GOT3 (cell line): ENCODE measurements at places on chromosomes 4 and X.

DNA sequence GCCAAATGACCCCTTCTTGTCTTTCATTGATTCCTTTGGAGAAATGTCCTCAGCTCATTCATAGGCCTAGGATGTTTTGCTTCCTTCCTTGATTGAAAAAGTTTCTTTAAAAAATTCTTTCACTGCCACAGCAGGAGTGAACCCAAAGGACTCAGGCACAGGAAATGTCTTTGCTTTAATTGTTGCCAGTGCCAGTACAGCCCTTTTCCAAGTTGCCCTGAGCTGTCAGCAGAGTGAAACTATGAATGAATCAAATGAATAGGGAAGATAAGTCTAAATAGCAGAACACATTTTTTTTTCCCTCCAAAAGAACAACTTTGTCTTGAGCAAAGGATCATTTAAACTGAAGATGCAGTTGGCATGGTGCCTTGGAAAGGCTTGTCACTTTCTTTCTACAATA, 63.8 kb upstream of the SLC4A4 start:
- no peak for DNase-seq

GRCh38 chr4:1216869-1217294, 32.0 kb downstream of the CTBP1 start:
- no peak for DNase-seq

GRCh38 chrX:11996810-11997209, 141.5 kb upstream of the FRMPD4 start:
- DNase-seq: no peak

DNA sequence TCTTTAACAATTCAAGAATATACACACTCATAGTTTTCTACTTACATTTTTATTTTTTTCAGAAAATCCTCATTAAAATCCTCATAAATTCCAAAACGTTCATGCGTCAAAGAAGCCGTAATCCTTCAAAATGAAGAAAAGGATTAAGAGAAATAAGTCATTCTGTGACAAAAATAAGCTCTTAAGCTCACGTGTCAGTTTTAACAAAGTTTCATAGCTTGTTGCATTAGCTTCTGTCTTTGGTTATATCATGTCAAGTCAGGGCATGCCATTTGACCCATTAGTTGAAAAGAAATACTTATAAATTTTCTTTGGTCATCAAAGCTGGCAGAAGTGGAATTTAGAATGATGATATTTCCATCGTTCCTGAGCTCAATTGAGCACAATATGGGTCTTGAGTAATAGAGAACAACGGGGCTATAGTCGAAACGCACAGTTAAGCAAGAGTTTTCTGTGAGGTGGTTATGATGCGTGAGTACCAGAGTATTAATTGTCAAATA, 185.2 kb upstream of the CTSO start:
- DNase-seq: no peak

DNA sequence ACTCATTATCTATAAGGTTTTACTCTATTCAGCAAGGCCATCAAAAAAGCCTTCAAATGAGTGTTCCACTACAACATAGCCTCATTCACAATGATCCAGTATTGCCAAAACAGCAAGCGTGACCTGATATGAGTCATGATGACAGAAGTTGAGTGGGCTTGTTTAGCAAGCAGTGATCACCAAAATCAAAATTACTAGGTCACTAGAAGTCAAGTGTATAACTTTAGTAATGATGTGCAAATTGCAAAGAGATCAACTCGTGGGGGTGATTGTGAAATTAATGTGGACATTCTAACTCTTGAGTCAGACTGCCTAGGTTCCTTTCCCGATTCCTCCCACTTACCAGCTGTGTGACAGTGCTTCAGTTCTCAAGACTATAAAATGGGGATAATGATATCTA, 124.5 kb downstream of the CHM start:
- no peak for DNase-seq

DNA sequence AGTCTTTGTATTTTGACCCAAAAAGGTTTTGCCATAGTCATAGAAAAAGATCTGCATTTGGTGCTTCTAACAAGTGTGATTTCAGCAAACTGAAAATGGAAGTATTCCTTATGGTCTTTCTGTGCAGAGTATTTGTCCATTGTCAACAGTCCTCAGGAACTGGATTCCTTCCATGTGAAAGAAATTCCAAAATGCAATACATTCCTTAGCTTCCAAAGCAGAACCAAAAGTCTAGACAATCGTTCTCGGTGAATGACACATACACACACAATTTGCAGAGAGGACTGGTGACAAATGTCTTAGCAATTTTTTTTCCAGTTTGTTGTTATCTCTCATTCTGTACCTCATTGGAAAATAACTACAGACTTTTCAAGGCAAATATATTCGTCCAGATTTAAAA, 562.2 kb upstream of the SLIT2 start:
- no peak for DNase-seq

DNA sequence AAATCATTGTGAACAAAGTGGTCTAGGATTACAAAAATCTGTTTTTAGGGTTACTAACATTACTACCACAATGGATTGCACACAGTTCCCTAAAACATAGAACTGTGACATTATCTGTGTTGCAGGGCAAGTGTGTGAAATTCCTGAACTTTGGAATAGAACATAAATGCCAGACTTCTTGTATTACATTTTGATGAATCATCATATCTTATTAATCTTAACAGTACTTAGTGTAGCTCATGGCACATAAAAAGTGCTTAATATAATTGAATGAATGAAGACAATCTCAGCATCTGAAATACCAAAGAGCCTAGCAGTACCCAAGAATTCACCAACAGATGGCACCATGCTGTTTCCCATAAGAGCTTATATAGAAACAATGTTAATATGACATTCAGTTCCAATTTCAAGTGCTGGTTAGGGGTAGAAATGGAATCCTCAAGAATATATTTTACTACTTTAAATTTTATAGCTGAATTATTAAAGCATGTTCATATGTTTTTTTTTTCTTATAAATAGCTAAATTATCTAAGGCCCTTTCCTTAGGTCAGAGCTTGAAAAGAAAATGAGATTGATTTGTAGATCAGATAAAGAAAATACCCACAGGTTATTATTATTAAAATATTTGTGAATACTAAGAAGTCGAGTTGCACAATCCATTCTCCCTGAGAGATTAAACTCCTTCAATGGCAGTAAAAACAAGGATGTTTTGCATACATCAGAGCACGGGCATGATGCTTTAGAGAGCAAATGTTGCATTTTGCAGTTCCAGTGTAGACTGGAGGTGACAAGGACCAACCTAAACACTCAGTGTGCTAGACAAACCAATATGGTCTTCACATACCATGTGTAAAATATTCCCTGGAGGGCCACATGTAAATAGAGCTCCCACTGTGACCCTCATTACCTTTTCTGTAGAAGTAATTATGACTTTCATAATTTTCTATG, 25.7 kb upstream of the SHISA3 start:
- no peak for DNase-seq

DNA sequence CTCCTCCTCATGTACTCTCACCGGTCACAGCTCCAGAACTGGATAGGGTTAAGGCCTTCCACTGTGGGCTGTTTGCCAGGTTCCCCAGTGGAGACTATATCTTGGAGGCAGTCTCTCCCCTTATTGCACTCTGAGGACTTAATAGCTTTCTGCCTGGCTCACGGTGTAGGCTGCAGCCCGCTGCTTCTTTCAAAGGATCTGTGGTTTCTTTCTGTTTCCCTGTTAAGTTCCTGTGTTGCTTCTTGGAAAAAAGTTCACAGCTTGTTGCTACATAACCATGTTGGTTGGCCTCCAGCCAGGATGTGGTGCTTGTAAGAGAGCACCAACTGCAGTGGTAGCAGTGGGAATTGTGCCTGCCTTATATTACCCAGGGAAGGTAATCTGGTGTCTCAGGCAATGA, 24.9 kb upstream of the ZDHHC15 start:
- DNase-seq: no peak

- no peak for DNase-seq
These were observed 69.8 kb downstream of the TMEM131L start for GRCh38 chr4:153535772-153536513.

DNA sequence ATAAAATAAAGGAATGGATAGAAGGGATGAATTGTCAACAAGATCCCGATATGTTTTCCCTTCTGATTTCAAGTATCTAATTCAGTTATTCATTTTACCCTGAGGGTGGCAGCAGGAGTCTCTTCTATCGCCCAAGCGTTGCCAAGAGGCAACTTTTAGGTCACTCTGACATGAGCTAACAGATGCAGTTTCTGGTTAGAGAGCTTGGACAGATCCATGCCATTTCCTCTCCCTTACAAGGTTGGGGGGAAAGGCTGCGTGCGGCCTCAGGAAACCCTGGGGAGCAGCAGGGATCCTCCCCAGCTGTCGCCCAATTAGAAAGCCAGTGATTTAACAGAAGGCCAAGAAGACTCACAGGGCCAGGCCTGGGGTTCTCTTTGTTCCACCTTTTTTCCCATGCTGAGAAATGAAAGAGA, 35.3 kb upstream of the WAS start:
- DNase-seq: no peak
